ENCODE measurements at places on chromosomes 1 and 21. TPM values are rescaled to one million over a fixed set of nuclear protein-coding genes. Genes with fewer than 3 reads are reported as not detected.

DNA sequence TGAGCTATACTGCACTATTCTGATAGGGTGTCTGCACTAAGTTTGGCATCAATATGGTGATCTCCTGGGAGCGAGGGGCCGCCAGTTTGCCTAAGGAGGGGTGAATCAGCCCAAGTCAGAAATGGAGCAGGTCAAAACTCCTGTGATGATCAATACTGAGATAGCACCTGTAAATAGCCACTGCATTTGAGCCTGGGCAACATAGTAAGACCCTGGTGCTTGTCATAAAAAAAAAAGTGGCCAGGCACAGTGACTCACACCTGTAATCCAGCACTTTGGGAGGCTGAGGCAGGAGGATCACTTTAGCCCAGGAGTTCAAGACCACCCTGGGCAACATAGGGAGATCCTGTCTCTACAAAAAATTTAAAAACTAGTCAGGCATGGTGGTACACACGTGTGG lies 11.6 kb upstream of the ZDHHC18 start:
- H3K4me3 ChIP-seq: no peak overlapping the region
- H3K36me3 ChIP-seq: no peaks in the 10 kb centered on the region
- DNase-seq: no peak
- H3K27me3 ChIP-seq: no peaks in the 10 kb centered on the region

DNA sequence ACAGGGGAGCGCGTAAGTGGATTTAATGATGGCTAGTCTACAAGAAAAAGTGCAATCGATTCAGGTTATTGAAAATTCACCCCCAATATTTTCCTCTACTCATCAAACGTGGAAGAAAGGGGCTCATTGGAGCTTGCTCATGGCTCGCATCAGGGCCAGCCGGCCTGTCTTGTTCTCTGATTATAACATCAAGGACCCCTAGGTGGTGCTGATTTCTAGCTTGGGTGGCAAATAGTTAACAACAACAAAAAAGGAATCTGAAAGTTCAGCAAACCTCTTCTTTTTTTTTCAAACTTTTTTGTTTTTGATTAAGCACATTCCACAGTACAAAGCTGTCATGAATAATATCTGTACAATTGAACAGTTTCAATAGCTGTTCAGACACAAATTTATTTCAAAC lies 35.8 kb upstream of the SOD1 start:
- no peak overlapping the region for H3K27ac ChIP-seq
- DNase-seq: no peak
- no peak overlapping the region for H3K4me3 ChIP-seq
- peaks cover 13% of the 10 kb centered on the region for H3K27me3 ChIP-seq
- H3K36me3 ChIP-seq: no peaks in the 10 kb centered on the region
- no peaks in the 10 kb centered on the region for H3K4me1 ChIP-seq

DNA sequence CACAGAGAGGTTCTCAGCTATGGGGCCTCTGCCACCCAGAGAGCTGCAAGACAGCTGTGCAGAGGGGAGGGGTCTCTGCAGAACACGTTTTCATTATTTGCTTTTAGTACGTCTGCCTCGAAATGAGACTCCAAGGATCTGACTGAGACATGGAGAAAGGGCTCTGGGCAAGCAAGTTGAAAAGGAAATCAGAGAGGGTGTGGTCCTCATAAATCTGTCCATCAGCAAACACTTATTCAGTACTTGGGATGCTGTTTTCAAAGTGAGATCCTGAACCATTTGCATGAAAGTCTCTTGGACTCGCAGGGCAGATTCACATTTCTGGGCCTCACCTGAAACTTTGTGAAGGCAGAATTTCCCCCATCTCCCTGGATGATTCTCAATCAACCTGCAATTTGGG lies 197.4 kb upstream of the GALNT2 start:
- no peaks in the 10 kb centered on the region for H3K4me1 ChIP-seq
- DNase-seq: no peak
- no peak overlapping the region for H3K27ac ChIP-seq

- H3K4me3 ChIP-seq: no peak overlapping the region
- no peaks in the 10 kb centered on the region for H3K27me3 ChIP-seq
- no peaks in the 10 kb centered on the region for H3K36me3 ChIP-seq
These were observed 309.5 kb downstream of the ASTN1 start for GRCh38 chr1:176854758-176855745.

DNA sequence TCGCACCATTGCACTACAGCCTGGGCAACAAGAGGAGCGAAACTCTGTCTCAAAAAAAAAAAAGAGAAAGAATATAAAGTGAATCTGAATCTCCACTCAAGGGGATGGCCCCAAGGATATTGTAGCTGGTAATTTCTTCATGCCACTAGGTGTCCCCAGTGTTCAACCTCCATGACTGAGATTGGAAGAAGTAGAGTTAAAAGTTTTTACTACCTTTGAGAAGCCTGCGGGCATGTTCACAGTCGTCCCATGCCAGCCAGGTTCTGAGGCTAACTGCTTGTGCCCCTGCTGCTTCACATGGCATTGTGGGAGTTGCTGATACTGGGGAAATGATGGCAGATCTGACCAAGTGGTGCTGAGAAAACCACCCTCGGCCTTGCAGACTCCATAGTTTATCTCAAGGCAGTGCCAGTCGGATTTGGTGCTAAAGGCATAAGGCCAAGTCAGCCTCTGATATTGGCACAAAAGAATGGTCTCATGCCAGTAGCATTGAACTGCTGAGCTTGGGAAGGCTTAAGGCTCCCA lies 10.8 kb upstream of the SHISA4 start:
- no peak overlapping the region for H3K27ac ChIP-seq
- no peak overlapping the region for H3K4me3 ChIP-seq
- peaks cover 4% of the 10 kb centered on the region for H3K27me3 ChIP-seq

GRCh38 chr1:221823149-221823548 lies 81.3 kb upstream of the DUSP10 start:
- no peak overlapping the region for H3K27ac ChIP-seq
- peaks cover 4% of the 10 kb centered on the region for H3K27me3 ChIP-seq
- peaks cover 57% of the 10 kb centered on the region for H3K4me1 ChIP-seq
- DNase-seq: no peak

- no peaks in the 10 kb centered on the region for H3K27me3 ChIP-seq
- H3K36me3 ChIP-seq: peaks cover 7% of the 10 kb centered on the region
- H3K4me1 ChIP-seq: peaks cover 37% of the 10 kb centered on the region
- H3K27ac ChIP-seq: no peak overlapping the region
- DNase-seq: no peak
These were observed 21.5 kb downstream of the DESI2 start for GRCh38 chr1:244674446-244674845.

EPS15 gene
- total RNA-seq: 50.3 TPM

OTUD7B gene
- 28.7 TPM for total RNA-seq

CD101 gene
- total RNA-seq: not detected

RIMKLA gene
- not detected for total RNA-seq

GLUL gene
- 109 TPM for total RNA-seq

- H3K27me3 ChIP-seq: peaks cover 4% of the 10 kb centered on the region
- H3K36me3 ChIP-seq: peaks cover 28% of the 10 kb centered on the region
- H3K4me1 ChIP-seq: no peaks in the 10 kb centered on the region
- H3K4me3 ChIP-seq: no peak overlapping the region
- H3K27ac ChIP-seq: no peak overlapping the region
- no peak for DNase-seq
These were observed 2.4 kb upstream of the KRTAP10-11 start for GRCh38 chr21:44643741-44644310.

- H3K4me1 ChIP-seq: peaks cover 6% of the 10 kb centered on the region
- H3K27ac ChIP-seq: no peak overlapping the region
- peaks cover 8% of the 10 kb centered on the region for H3K27me3 ChIP-seq
- no peak for DNase-seq
- no peak overlapping the region for H3K4me3 ChIP-seq
These were observed 14.2 kb downstream of the FCGR2B start for GRCh38 chr1:161676958-161677689.

DNA sequence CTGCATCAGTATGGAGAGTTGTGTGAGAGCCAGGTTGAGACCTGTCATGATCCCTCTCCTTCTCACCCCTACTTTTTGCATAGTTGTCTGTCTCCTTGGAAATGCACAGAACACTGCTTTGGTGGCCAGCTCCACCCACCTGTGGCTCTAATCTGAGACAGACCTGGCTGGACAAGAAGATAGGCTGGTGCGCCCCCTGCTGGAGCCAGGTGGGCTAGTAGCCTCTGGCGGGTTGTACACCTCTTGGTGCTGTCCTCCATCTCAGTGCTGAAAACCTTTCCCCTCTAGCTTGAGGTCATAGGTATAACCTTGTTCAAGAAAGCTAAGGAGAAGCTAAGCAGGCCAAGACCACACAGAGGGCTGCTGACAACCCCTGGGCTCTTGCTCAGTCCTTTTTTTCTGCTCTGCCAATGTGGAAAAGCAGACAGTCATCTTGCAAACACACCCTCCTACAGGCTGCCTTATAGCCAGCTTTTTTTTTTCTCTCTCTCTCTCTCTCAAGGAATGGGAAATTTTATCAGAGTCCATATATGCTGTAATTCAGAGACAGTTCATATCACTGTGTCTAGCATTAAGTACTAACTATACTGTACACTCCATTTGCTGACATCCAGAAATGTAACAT lies 58.8 kb upstream of the SPATA6 start:
- H3K36me3 ChIP-seq: no peaks in the 10 kb centered on the region
- DNase-seq: no peak
- H3K4me1 ChIP-seq: no peaks in the 10 kb centered on the region
- no peak overlapping the region for H3K4me3 ChIP-seq
- no peaks in the 10 kb centered on the region for H3K27me3 ChIP-seq
- H3K27ac ChIP-seq: no peak overlapping the region

PGLYRP3 gene
- total RNA-seq: not detected

DNA sequence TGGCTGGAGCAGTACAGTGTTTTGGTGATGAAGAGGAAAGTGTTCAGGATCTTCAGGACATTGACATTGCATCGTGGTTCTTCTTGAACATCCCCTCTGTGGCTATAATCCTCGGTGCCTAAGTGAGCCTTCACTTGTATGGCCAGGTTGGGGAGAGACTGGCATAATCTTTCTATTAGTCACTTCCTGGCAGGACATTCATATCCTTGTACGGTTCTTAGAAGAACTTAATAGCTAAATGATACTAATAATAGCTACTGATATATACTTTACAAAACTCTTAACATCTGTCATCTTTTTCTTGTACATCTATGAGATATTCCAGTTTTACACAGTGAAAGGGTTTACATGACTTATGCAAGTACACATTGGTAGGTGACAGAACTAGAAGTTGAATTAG lies 35.8 kb downstream of the CELF3 start:
- H3K36me3 ChIP-seq: 0 out of 2 replicates have a peak, but pooled peaks cover 8% of the 10 kb centered on the region
- DNase-seq: peak; percentile 85
- H3K27ac ChIP-seq: peak overlapping the region; percentile 90
- H3K4me1 ChIP-seq: peaks cover 34% of the 10 kb centered on the region
- H3K27me3 ChIP-seq: no peaks in the 10 kb centered on the region

WDR64 gene
- total RNA-seq: not detected

GRCh38 chr1:58047265-58047858 lies 499.2 kb downstream of the OMA1 start:
- H3K36me3 ChIP-seq: no peaks in the 10 kb centered on the region
- no peak overlapping the region for H3K27ac ChIP-seq
- no peak for DNase-seq
- H3K4me3 ChIP-seq: no peak overlapping the region

GRCh38 chr1:225845571-225846259 lies 35.8 kb downstream of the EPHX1 start:
- DNase-seq: peak; percentile 56
- H3K36me3 ChIP-seq: 0 out of 2 replicates have a peak, but pooled peaks cover 6% of the 10 kb centered on the region
- H3K4me1 ChIP-seq: no peaks in the 10 kb centered on the region
- no peak overlapping the region for H3K4me3 ChIP-seq

GRCh38 chr1:230366504-230366915 lies 59.6 kb downstream of the PGBD5 start:
- DNase-seq: no peak
- no peaks in the 10 kb centered on the region for H3K36me3 ChIP-seq
- no peak overlapping the region for H3K4me3 ChIP-seq
- no peaks in the 10 kb centered on the region for H3K27me3 ChIP-seq
- H3K4me1 ChIP-seq: peaks cover 6% of the 10 kb centered on the region
- H3K27ac ChIP-seq: no peak overlapping the region

DNA sequence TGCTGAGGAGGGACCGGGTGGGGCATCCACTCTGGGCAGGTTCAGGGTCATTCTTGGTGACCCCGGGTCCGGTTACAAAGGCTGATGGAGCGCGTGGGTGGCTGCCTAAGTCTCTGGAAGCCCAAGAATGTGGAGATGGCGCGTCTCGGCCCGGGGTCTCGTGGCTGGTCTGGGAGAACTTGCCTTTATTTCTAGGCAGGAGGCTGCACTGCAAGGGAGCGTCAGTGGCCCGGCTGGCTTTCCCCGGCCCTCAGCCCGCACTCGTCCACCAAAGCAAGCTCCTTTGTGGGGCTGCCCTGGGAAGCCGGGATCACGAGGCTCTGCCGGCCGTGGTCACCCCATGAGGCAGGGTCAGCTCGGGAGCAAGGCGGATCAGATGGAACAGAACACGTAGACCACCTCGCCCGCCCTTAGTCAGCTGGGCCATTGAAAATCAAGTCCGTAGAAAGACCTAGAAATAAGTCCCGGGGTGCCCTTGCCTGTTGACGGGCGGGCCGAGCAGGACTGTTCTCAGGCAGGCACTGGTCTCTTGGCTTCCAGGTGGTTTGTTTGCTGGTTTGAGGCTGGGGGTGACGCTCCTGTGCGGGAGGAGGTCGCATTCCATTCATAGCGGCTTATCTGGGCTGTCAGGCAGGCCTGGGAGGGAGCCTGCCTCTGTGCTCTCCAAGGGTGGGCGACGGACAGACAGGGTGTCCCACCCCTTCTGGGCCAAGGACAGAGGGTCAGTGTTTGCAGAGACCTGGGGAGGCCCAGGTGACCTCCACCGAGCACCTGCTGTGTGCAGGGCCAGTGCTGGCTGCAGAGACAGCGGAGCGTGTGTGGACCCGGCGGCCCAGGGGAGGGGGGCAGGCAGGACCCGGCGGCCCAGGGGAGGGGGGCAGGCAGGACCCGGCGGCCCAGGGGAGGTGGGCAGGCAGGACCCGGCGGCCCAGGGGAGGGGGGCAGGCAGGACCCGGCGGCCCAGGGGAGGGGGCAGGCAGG lies 25.8 kb downstream of the COL18A1 start:
- peaks cover 41% of the 10 kb centered on the region for H3K4me1 ChIP-seq
- H3K4me3 ChIP-seq: no peak overlapping the region
- H3K27me3 ChIP-seq: peaks cover 2% of the 10 kb centered on the region
- no peak for DNase-seq

GRCh38 chr1:26858891-26859640 lies 3.9 kb upstream of the SFN start:
- peaks cover 4% of the 10 kb centered on the region for H3K27me3 ChIP-seq
- DNase-seq: no peak
- no peaks in the 10 kb centered on the region for H3K36me3 ChIP-seq
- peaks cover 30% of the 10 kb centered on the region for H3K4me1 ChIP-seq
- no peak overlapping the region for H3K27ac ChIP-seq

GRCh38 chr1:240909701-240910457 lies 297.9 kb upstream of the GREM2 start:
- no peaks in the 10 kb centered on the region for H3K36me3 ChIP-seq
- no peaks in the 10 kb centered on the region for H3K27me3 ChIP-seq
- H3K4me1 ChIP-seq: peaks cover 13% of the 10 kb centered on the region
- H3K4me3 ChIP-seq: no peak overlapping the region
- no peak overlapping the region for H3K27ac ChIP-seq
- no peak for DNase-seq

DNA sequence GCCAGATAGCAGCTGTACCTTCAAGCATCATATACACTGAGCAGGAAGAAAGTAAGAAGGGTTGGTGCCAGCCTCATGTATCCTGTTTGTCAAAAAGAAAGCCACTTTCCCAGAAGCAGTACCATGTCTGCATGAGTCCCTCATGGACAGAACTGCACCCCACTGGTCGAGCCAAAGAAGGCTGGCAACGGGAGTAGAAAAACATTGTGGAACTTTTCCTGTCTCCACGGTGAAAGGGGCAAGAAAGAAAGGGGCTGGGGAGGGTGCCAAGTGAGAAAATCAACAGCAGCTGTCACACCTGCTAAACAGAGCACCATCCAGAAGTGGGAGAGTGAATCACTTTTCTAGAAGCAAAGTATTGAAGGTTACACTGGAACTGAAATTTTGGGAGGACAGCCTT lies 621.7 kb downstream of the LMO4 start:
- no peak overlapping the region for H3K4me3 ChIP-seq
- H3K36me3 ChIP-seq: no peaks in the 10 kb centered on the region
- no peak for DNase-seq
- H3K27ac ChIP-seq: no peak overlapping the region
